ENCODE measurements at places on chromosomes 1 and 21.

DNA sequence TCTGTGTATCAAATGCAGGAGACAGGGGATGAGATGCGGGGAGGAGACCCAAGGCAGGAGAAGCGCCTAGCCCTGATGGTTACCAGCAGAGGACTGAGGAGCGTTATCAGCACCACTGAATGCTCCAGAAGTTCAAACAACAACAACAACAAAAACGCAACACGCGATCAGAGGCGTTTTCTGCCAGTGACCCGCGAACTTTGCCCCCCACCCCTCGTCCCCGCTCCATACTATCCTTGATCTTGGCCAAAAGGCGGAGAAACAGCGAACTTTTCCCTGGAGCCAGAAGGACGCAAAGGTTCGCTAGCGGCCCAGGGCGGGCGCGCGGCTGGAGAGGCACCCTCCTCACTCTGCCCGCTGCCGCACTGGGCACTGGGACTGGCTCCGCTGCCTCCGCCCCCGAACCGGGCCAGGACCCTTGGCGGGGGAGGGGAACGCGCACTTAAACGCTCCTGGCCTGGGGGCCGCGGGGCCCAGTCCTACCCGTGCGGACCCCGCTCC is 699 bp downstream of the ECHDC2 start:
- DNase-seq, result no peak

DNA sequence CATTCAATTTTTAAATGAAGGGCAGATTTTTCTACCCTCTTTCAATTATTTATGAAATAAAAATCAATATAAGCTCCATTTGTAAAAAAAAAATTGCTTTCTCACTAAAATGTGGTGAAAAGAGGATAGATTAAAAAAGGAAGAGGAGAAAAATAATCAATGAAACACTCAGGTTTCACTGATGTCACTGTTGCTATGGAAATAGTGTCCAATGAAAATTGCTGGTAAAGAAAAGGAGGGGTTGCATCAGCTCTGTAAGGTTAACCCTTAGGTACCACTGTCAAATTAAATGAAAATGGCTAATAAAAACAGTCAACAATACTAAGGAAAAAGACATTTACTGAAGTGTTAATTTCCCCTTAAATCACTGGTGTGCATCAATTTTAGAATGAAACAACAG is 91.6 kb upstream of the TTC39A start:
- DNase-seq, result no peak

GRCh38 chr1:58465825-58466629 is 80.5 kb downstream of the OMA1 start:
- DNase-seq, result no peak

GRCh38 chr1:172960454-172961208 is 90.1 kb downstream of the TNFSF18 start:
- DNase-seq, result no peak

GRCh38 chr21:38664841-38665240 is 140.9 kb upstream of the ETS2 start:
- no peak for DNase-seq

DNA sequence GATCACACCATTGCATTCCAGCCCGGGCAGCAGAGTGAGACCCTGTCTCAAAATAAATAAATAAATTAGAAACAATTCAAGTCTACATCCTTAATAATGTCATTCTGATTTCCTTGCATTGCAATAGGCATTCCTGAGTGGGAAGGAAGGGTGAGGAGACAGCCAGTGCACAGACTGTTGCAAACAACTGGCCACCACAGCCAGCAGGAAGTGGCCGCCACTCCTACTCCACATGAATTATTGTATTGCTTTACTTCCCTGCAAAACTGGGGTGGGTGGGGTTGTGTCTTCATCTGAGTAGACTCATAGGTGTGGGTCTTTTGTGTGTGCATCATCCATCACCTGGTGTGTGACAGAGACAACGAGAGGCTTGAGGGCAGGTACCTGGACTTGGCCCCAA is 60.1 kb downstream of the OPTC start:
- DNase-seq, result no peak

GRCh38 chr1:222288053-222288452 is 259.9 kb downstream of the HHIPL2 start:
- DNase-seq, result no peak

- DNase-seq, result no peak
Observed at GRCh38 chr1:83799594-83799993, 199.3 kb downstream of the TTLL7 start.

DNA sequence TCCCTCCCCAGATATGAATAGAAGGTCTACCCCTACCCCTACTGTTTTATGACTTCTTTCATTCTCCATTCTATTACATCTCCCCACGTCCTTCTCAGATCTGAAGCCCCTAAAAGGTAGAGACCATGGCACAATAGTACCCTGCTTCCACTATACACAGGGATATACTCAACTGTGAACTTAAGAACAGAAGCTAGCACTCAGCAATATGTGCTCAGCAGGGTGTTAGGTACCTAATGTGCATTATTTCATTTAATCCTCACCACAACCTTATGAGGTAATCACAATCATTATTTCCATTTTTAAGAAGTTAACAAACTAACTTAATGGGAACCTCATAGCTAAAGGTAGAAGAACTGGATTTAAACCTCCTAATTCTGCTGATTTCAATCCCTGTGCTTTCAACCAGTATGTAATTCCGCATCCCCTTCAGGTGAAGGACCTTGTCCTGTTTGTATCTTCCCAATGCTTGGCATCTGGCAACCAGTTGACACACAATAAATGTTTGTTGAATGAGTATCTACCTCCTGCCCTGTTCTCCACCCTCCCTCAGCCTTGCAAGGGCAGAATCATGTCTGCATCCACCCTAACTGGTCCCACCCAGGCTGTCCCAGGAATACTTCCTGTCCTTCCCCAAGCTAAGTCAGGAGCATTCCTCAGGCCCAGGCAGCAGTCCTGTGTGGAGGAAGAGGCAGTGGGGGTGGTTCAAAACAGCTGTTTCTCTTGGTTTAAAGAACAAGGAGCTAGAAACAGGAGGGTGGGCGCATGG is 6.5 kb downstream of the DENND2D start:
- no peak for DNase-seq

- no peak for DNase-seq
Observed at GRCh38 chr1:119093721-119094120, 46.7 kb downstream of the WARS2 start.

DNA sequence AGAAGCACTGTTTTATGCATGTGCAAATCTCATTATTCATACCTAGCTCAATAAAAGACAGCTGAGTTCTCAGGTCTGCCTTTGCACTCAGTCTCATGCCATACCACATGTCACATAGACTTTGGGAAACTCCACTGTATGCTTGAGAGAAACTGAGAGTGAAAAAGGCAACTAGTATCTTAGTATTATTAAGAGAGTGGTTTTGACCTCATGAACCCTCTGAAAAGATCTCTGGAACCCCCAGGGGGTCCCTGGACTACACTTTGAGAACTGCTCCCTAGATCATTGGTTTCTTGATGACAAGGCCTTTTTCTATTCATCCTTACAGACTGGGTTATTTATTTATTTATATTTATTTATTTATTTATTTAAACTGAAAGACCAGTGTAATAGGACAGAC is 3.7 kb upstream of the RHEX start:
- no peak for DNase-seq

- no peak for DNase-seq
Observed at GRCh38 chr1:206133751-206134415, 16.7 kb upstream of the AVPR1B start.

- no peak for DNase-seq
Observed at GRCh38 chr1:179941454-179941853, 13.2 kb upstream of the CEP350 start.

- peak; percentile 42 for DNase-seq
Observed at GRCh38 chr1:47997289-47998200, at the start of gene TRABD2B. Gene TRABD2B (minus strand): TSS chr1:47997385.

- no peak for DNase-seq
Observed at GRCh38 chr1:47189844-47190508, at the start of gene PDZK1IP1. Gene PDZK1IP1 (minus strand): TSS chr1:47190036. CDS start chr1:47189932, 104 bp downstream.

DNA sequence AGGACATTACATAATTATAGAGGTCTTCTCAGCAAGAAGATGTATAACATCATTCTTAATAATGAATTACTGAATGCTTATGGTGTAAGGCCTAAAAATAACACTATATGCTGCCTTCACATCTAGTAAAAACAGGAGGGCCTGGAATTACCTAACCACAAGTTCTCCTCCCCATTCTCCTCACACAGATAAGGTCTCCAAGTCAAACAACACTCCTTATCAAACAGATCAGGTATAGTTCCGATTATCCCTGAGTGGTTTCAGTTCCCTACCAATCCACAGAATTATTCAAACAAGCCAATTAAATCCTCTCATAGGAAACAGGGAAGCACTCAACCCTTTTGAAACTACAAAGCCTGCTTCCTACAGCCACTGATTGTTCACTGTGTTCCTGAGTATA is 4.0 kb upstream of the AGBL4 start:
- DNase-seq, result no peak

- DNase-seq, result no peak
Observed at GRCh38 chr1:108038653-108039236, 73.8 kb upstream of the VAV3 start.

DNA sequence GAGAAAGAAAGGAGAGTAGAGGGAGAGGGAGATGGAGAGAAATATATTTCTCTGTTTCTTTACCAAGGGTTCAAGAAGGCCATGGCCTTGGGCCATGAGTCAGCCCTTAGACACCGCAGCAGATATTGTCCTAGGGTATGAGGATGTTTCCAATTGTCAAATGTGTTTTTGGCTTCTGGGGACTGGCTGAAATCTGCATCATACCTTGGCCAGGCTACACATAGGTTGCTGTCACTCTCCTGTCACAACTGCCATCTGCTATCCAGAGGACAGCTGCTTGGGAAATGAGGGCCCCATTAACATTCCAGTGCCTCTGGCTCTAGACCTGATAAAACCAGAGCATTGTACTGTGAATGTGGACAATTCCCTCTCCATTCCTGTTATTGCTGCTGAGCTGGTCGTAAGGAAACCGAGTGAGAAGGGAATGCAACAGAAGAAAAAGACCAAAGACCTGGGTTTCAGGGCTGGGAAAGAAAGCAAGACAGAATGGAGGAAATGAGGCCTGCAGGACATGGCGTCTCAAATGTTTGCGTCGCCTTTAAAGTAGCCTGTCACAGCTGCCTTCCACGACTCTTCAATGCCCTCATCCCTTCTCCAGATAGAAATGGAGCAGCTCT is 8.8 kb upstream of the PIGC start:
- DNase-seq, result no peak

GRCh38 chr1:181746224-181746623 is 262.9 kb downstream of the CACNA1E start:
- no peak for DNase-seq

- no peak for DNase-seq
Observed at GRCh38 chr1:68442822-68443556, 6.8 kb downstream of the RPE65 start.

- DNase-seq, result no peak
Observed at GRCh38 chr1:13951793-13952751, 252.1 kb downstream of the PRDM2 start.

DNA sequence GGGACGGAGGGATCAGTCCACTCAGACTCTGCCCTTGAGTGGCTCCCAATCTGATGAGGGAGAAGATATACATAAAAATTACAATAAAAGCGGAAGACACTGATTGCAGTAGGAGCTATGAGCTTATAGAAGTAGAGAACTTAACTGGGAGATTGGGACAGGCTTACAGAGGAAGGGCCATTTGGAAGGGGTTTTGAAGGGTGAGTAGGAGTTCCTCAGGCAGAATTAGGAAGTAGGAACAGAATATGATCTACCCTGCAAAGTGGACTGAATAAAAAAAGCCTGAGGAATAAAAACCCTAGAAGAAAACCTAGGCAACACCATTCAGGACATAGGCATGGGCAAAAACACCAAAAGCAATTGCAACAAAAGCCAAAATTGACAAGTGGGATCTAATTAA is 9.2 kb upstream of the WASF2 start:
- DNase-seq, result no peak

GRCh38 chr1:60114745-60115318 is 41.3 kb upstream of the C1orf87 start:
- DNase-seq, result no peak

Measured in stimulated activated CD8-positive, alpha-beta memory T cell treated with anti-CD3 and anti-CD28 coated beads, Interleukin-7, amount 100 ng/mL, for 24 hours (primary cell).